ENCODE measurements at places on chromosomes 13 and 19. TPM values are rescaled to one million over a fixed set of nuclear protein-coding genes. Genes with fewer than 3 reads are reported as not detected.

GRCh38 chr13:31943591-31943990, 88.0 kb upstream of the FRY start:
- H3K4me1 ChIP-seq: peaks cover 20% of the 10 kb centered on the region
- H3K27ac ChIP-seq: no peak overlapping the region
- no peak for DNase-seq

DNA sequence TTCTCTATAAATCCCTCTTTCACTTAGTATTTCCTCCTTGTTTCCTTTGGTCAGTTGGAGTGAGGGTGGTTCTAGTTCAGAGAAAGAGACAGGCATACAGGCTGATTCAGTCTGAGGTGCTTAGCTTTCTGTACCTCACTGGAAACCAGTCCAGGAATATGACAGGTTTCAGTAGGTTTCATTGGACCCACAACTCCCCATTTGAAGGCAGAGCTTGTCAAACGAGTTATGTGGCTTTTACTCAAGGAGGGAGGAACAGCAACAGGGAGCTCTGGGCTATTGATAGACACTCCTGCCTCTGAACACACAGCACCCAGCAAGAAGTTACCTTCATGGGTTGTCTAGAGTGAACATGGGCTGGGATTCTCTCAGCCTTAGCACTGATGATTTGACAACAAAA, 14.5 kb downstream of the ACTN4 start:
- H3K27ac ChIP-seq: peak overlapping the region; percentile 99
- peaks cover 35% of the 10 kb centered on the region for H3K36me3 ChIP-seq
- peaks cover 94% of the 10 kb centered on the region for H3K4me1 ChIP-seq
- H3K27me3 ChIP-seq: no peaks in the 10 kb centered on the region
- DNase-seq: peak; percentile 91
- no peak overlapping the region for H3K4me3 ChIP-seq

DNA sequence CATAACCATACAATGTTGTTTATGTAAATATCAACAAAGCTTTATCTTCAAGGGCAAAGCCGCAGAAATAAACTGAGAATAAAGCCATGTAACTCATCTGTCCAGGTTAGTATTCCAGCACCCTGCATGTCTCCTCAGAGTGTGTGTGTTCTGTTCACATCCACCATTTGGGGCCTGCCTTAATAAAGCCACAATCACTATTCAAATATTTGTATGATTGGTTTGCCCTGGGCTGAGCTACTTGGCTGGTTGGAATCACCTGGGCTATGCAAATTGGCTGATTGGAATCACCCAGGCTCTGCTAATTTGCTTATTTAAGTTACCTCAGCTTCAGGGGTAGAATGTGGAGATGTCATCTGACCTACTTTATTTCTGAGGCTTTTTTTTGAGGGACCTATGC, 42.4 kb upstream of the ZNF737 start:
- H3K4me1 ChIP-seq: no peaks in the 10 kb centered on the region
- H3K4me3 ChIP-seq: no peak overlapping the region
- DNase-seq: no peak
- H3K36me3 ChIP-seq: no peaks in the 10 kb centered on the region
- no peak overlapping the region for H3K27ac ChIP-seq
- no peaks in the 10 kb centered on the region for H3K27me3 ChIP-seq

DNA sequence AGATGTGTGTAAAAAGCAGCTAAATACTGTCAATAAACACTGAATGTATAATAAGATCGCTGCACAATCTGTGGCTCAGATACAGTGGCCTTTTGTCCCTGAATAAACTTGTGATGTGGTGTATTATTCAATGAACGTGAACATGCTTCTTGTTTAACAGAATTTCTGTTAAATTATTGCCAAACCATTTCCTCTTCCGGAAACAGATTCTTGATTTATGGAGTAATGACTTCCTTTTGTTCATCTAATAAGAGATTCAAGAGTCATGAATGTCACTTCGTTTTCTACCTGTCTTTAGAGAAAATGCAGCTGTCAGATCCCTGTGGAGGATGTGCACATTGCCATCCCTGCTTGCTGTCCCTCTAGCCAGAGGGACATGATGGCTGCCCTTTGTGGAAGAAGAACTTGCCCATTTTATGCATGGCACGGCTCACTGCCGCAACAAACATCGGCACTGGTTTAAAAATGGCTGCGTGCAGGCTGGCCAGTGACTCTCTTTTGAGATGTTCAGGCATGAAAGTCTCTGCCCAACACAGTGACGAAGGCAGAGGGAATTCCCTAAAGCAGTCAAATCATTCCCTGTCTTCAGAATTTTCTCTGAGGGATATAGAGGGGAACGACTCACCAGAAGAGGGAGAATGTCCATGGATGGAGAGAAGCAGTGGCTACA, 3.1 kb upstream of the TNFSF13B start:
- no peak overlapping the region for H3K4me3 ChIP-seq
- no peak for DNase-seq
- H3K36me3 ChIP-seq: no peaks in the 10 kb centered on the region
- no peak overlapping the region for H3K27ac ChIP-seq

ZNF132 gene
- total RNA-seq: not detected

ALG11 gene
- 9.0 TPM for total RNA-seq

DNA sequence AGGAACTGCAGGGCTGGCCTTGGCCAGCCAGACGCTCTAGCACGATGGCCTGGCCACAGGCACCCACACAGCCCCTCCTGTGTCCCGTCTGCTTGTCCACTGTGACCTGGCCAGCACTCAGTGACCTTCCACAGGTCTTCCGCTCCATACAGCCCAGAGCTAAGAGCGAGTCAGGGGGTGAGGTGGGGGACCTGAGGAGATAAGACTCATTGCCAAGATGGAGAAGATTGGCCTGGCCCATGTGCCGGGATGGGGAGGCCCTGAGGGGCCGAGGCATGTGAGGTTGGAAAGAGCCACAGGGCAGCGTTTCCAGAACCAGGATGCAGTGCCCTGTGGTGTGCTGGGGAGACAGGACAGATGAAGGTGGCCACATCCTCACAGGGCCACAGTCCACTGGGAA, 10.2 kb upstream of the SLC7A9 start:
- DNase-seq: no peak
- no peaks in the 10 kb centered on the region for H3K36me3 ChIP-seq
- no peaks in the 10 kb centered on the region for H3K27me3 ChIP-seq
- no peak overlapping the region for H3K27ac ChIP-seq
- H3K4me3 ChIP-seq: no peak overlapping the region
- peaks cover 13% of the 10 kb centered on the region for H3K4me1 ChIP-seq

DNA sequence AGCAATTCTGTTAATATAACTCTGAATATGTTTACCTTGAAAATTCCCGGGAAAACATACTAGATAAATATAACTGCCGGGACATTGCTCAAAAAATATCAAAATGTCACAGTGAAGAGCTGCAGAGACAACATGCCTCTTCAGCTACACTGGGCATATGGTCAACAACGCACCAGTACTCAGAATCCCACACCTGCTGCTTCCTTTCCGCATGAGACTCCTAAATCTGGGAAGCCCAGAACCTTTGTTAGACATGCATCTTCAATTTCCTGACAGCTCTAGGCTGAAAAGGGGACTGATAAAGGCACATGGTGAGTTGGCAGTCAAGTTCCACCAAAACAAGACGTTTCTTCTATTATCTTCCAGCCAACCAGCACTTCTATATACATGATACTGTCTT, 53.7 kb downstream of the USP12 start:
- no peak overlapping the region for H3K27ac ChIP-seq
- peaks cover 4% of the 10 kb centered on the region for H3K4me1 ChIP-seq
- H3K27me3 ChIP-seq: no peaks in the 10 kb centered on the region
- no peak for DNase-seq

GRCh38 chr19:43738780-43739211, 16.0 kb downstream of the SMG9 start:
- H3K27ac ChIP-seq: no peak overlapping the region
- no peak for DNase-seq
- H3K36me3 ChIP-seq: peaks cover 30% of the 10 kb centered on the region
- peaks cover 18% of the 10 kb centered on the region for H3K4me1 ChIP-seq
